Pons (tissue), 1 donor: ENCODE measurements at places on chromosomes 6 and 20.

DNA sequence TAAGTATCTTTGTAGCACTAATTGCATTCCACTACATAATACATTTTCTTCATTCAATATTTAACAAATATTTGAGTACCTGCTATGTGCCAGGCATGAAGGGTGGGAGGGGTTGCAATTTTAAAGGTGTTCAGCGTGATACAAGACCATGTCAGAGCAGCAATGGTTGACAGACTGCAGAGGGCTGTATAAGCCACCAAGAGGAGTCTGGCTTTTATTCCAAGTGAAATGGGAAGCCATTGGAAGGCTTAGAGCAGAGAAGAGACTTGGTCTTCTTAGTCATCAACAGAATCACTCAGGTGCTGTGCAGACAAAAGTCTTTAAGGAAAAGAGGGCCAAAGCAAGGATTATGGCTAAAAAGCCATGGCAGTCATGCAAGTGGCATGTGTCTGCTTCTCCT is 360.8 kb upstream of the ARID1B start:
- no peak for DNase-seq

DNA sequence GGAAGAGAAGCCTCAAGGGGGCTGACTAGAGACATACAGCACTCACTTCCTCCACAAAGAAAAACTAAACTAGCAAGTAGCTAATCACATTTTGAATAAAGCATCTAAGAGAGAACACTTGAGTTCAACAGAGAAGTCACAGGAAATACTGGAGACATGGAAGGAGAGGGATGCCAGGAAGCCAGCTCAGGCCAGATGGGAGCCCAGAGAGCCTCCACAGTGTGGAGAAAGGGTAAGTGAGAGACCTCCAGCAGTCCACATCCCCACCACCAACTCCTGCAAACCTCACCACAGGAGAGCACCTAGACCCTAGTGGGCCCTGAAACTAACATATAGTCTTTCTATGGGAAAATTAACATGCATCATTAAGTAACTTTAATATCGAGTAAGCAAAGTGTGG is 79.2 kb downstream of the EPM2A start:
- DNase-seq = no peak

- no peak for DNase-seq
Observed at GRCh38 chr6:89987830-89988229, 93.6 kb downstream of the GJA10 start.

DNA sequence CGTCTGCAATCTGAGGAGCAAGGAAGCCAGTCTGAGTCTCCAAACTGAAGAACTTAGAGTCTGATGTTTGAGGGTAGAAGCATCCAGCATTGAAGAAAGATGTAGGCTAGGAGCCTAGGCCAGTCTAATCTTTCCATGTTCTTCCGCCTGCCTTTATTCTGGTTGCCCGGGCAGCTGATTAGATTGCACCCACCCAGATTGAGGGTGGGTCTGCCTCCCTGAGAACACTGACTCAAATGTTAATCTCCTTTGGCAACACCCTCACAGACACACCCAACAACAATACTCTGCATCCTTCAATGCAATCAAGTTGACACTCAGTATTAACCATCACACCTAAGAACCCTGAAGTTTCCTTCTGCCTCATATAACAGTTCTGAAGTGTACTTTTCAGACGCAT is 350.1 kb downstream of the RFPL4B start:
- no peak for DNase-seq

DNA sequence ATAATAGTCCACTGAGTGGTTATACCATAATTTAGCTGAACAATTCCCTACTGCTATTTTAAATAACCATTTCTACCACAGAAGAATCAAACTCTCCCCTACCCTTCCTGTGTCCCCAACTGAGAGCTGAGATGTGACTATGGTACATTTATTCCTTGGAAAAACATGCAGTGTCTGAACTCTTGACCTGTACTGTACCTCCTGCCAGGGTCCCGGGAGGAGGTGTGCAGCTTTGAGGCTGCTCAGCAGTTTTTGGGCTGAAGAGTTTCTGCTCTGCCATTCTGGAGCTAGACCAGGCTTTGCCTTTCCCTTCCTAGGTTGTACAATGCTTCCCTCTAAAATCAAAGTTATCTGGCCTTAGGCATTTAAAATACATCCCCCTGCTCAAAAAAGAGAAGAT is 275.1 kb upstream of the SGK1 start:
- DNase-seq = no peak

DNA sequence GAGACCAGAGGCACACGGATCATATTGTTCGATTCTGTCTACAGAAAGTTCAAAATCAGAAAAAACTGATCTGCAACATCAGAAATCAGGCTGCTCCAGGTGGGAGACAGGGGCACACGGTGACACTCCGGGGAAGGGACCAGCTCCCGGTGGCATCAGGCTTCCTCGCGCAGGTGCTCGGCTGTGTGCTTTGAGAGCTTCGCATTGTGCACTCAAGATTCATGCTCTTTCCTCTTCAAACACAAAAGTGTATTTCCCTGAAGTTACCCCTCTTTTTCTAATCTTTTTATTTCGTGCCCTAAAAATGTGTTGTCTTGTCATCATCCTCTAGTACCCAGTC is 108.1 kb downstream of the DLL1 start:
- no peak for DNase-seq

- no peak for DNase-seq
Observed at GRCh38 chr6:167976708-167977107, 20.8 kb upstream of the KIF25 start.

- DNase-seq = peak; percentile 80
Observed at GRCh38 chr6:3355358-3356055, 96.8 kb downstream of the PSMG4 start.

DNA sequence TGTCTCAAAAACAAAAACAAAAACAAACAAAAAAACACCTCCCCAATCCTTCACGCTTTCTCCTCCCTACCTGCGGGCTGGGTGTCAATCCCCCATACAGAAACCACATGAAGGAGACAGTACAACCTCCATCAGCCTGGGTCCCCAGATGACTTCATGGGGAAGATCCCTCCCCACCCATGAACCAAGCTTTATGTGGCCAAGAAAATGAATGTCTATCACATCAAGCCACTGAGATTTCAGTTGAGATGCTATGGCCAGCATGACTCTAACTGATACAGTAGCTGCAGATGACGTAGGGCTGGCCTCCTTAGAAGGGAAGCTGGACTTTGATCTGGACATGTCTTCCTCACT is 21.2 kb upstream of the BNIP5 start:
- no peak for DNase-seq

DNA sequence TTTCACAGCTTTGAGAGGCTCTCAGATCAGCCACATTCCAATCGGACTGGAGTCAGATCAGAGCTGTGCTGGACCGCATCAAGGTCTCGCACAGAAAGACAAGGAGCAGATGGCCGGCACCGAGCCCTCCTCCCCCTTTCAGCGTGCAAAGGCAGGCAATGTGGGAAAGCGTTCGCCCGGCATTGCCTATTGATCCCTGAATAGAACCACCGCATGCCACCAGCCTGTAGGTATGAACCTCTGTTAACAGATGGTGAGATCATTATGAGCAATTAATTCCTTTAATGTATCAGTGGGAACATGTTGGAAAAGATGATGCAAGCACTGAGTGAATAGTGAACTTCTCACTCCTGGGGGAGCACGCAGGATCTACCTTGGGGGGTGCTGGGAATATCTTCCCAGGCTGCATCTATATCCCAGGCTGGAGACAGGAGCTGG is 117.5 kb upstream of the ID4 start:
- DNase-seq = no peak

DNA sequence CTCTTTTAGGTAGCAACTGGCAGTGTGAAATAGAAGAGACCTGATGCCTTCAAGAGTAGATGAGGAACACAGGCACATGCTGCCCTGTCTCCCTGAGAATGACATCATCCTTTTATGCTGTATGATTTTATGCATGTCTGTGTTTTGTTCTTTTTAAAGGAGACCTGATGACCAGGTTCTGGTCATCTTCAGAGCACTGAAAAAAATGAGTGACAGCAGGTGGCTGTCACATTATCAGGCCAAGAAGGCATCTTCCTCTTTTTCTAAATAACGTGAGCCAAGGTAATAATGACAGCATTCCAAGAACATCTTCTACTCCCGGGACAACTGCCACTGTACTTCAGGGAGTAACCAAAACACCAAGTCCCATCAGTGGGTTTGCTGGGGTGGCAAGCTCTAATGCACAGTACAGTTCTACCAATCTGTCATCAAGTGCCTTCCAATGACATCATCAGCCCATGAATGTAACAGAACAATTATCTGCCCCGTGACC is 28.9 kb downstream of the CNKSR3 start:
- no peak for DNase-seq
